ENCODE measurements at places on chromosomes 2 and 18.

DNA sequence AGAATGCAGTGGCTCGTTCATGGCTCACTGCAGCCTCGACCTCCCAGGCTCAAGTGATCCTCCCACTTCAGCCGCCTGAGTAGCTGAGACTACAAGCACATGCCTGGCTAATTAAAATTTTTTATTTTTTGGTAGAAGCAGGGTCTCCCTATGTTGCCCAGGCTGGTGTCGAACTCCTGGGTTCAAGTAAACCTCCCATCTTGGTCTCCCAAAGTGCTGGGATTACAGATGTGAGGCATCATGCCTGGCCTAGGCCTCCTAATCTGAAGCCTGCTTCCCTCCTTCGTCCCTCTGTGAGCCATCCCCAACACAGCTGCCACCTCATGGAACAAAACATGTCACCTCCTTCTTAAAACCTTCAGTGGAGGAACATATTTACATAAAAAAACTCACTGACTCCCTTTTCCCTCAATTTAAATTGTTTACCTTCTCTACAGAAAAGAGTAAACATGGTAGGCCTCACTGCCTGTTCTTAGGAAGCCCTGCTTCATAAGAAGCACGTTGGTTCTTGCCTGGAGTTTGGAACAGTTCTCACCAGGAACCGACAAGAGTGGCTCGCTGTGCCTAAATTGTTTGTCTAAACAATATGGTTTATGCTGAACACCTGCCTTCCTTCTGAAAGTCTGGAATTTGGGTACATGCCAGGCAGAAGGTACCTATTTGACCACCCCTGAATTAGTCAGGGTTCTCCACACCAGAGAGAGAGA is 12.1 kb upstream of the RHOB start:
- no peaks in the 10 kb centered on the region for H3K4me1 ChIP-seq
- H3K36me3 ChIP-seq, result no peaks in the 10 kb centered on the region
- peaks cover 7% of the 10 kb centered on the region for H3K27me3 ChIP-seq

DNA sequence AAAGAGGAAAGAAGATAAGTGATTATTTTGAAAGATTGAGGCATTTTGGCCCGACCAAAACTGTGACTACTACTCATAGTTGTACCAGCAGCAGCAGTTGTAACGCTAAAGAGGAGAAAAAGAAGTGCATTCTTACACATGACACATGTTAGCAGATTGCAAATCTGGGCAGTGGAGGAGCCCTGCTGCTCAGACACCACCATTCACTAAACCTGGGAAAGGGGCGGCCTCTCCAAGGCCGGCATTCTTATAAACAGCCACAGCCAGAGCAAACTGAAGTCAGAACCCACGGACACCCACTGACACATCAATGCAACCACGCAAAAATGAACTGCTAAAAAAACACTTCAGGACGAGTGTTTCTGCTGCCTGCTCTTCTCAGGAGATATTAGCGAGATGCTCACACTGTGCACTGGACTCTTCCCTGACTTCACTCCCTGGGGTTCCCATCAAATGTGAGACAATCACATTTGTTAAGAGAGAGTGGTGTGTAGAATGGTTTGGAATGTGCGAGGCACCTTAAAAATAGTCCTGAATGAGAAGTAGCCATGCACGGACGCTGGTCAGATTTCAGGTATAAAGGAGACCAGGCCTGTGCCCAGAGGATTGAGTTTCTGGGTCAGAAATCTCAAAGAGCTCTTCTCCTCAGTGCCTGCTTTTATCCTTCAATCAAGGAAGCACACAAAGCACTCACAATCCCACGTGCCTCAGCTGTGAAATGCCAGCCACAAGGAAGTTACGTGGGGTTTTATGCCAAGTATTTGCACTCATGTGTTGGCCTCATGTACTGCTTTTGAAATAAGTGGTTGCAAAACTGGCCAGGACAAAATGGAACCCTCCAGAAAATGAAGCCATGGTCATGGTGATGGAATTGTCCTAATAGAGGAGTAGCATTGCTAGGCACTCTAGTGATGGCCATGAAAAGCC is 83.4 kb downstream of the MTCL1 start:
- H3K4me3 ChIP-seq, result no peak overlapping the region
- no peak overlapping the region for H3K27ac ChIP-seq
- DNase-seq, result no peak
- no peaks in the 10 kb centered on the region for H3K27me3 ChIP-seq
- no peaks in the 10 kb centered on the region for H3K36me3 ChIP-seq
- H3K4me1 ChIP-seq, result no peaks in the 10 kb centered on the region

DNA sequence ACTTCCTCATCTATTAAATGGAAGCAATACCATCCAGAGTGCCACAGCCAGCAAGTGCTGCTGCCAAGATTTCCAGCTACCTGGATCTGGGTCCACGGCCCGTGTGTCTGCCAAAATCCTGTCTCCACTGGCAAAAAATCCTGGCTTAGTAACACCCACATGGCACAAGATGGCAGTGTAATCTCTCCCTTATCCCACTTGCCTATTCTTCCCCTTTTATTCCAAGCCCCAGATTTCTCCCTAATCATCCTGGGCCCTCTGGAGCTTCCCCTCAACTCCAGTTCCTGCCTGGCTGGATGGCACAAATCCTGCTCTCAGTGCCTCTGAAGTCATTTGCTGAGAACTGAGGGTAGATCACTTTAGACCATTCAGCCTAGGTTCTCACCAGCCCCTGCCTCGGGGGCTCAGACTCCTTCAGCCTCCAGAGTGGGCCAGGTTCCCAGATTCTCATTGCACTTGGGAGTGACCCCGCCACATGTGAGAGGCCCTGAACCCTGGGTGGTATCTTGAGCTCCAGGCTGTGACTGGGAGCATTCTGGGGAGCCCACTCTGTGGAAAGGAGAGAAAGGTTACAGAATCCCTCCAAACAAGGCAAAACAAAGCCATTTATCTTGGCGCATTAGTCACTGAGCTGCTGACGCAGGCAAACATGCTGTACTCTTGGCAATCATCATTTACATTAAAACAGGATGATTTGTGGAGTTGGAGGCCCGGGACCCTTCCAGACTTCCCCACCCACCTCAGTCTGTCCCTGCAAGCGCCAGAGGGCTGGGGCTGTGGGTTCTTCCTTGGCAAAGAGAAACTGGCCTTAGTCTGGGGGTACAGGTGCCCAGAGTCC is 325.8 kb downstream of the DYSF start:
- DNase-seq, result no peak
- H3K27me3 ChIP-seq, result no peaks in the 10 kb centered on the region
- no peak overlapping the region for H3K27ac ChIP-seq

DNA sequence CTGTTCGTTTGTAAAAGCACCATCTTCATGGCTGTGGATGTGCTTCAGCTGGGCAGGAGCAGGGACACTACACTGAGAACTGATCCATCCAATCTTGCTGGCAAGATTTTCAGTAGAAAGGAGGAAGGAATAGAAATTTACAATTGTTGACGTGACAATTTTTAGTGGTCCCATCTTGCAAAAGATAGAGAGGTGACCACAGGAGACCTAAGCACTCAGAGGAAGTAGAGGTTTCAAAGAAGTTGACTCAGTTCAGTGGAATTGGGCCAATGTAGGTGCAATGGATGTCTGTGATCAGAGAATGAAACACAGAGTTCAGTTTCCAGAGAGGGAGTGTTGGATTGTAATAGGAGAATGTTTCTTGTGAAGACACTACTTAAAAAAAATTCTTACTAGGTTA is 1.4 kb downstream of the UGT1A5 start:
- DNase-seq, result no peak
- peaks cover 7% of the 10 kb centered on the region for H3K27me3 ChIP-seq
- no peaks in the 10 kb centered on the region for H3K4me1 ChIP-seq
- H3K4me3 ChIP-seq, result no peak overlapping the region
- H3K27ac ChIP-seq, result no peak overlapping the region

GRCh38 chr2:241372361-241372992 is 16.4 kb downstream of the FARP2 start:
- DNase-seq, result no peak
- H3K27me3 ChIP-seq, result no peaks in the 10 kb centered on the region
- no peak overlapping the region for H3K4me3 ChIP-seq
- peaks cover 28% of the 10 kb centered on the region for H3K36me3 ChIP-seq
- no peaks in the 10 kb centered on the region for H3K4me1 ChIP-seq

GRCh38 chr2:68284896-68285295 is 32.6 kb upstream of the PPP3R1 start:
- no peaks in the 10 kb centered on the region for H3K36me3 ChIP-seq
- 0 out of 2 replicates have a peak, but pooled peaks cover 2% of the 10 kb centered on the region for H3K4me1 ChIP-seq

DNA sequence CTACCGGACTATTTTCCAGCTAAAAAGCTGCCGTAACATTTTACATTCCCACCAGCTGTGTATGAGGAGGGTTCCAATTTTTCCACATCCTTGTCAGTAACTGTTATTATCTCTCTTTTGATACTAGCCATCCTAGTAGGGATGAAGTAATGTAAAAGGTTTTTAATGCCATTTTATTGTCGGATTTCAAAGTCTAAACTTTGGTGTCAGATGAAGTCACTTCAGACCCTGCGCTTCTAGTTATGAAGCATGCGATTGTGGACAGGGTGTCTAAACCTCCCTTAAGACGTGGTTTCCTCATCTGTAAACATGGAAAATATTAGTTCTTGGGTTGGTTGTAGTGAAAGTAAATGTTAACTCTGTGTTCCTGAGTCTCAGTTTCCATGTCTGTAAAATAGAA is 4.7 kb downstream of the DGKD start:
- DNase-seq, result no peak
- H3K27me3 ChIP-seq, result no peaks in the 10 kb centered on the region
- H3K4me1 ChIP-seq, result peaks cover 33% of the 10 kb centered on the region
- H3K27ac ChIP-seq, result no peak overlapping the region

DNA sequence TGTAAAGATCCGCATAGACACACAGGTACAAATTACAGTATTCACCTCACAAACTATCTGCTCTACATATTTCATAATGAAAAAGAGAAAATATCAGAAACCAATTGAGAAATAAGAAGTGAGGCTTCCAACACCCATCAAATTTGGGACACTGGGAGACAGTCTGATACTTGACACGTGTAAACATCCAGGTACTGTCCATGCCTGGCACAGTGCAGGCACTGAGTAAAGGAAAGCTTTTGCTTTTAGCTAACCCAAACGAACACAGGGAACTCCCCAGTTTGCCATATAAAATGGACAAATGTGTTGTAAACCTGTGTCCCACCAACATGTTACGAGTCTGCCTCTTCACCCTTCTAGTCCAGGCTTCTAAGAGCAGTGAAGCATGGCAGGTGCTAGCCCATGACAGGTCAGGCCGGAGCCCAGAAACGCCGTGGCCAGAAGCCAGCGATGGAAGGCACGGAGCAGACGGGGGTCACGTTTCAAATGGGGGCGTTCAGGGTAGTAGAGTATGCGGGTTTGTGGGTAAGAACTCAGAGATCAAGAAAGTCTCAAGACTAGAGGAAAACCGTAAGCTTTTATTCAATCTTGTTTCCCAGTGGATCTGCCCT is 27.0 kb downstream of the CDH2 start:
- no peak for DNase-seq
- no peaks in the 10 kb centered on the region for H3K36me3 ChIP-seq
- no peak overlapping the region for H3K4me3 ChIP-seq
- no peaks in the 10 kb centered on the region for H3K4me1 ChIP-seq

Measured in DND-41 (cell line).